ENCODE measurements at places on chromosomes 1 and 21.

DNA sequence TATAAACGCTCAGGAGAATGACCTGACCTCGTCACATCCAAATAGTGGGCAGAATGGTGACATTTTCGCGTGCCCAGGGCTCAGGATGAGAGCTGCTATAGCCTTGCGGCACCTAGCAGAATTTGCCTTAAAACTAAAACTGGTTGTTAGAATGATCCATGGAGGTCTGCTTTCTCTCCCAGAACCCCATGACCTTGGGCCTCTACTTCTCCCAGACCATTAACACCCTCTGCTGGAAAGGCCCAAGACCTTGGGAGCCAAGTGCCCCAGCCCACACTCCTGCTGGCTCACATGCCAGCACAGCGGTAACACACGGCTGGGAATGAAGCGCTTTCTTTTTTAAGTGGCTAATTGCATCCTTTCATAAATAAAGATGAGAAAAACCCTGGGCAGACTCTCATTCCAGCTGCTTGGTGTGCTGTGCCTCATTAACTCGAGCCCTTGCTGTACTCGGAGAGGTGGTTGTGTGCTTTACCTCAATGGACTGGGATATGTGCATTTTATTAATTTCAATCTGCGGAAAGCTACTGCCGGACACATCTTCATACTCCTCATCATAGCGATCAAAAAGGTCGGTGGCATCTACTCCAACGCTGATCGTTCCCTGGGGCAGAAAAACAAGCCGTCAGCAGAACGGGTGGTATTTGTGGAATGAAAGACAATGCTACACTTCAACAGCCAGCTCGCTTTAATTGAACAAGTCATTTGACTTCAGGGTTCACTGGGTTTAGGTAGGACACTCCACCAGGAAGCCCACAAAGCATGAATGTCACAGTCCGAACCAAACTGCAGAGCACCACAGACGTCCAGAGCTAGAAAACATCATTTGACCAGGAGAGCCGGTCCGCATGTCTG is 29.0 kb downstream of the THAP3 start:
- DNase-seq, result no peak

DNA sequence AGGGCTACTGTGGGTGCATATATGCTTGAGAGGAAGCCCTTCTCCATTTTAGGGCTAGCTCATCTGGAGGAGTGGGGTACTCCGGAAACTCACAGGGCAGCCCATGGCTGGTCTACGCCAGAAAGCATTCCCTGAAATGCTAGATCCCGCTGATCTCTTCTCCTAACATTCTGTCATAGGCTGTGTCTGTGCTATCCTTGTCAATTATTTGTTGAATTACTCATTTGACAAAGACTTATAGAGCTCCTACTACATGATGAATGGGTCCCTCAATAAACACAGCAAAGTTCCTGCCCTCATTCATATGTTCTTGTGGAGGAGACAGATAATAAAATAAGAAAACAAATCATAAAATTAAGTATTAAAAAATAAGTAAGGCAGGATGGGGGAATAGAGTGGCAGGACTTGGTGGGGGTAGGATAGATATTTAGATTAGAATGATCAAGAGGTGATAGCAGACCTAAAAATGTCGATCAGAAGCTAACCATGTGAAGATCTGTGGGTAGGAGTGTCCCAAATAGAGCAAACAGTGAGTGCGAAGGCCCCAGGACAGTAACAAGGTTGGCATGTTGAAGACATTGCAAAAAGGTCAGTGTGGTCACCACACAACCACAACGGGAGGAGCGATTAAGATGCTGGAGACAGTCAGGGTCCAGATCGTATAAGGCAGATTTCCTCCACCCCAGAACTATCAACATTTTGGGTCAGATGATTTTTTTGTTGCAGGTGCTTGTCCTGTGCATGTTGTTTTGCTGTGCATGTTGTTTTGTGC is 13.2 kb downstream of the NGF start:
- no peak for DNase-seq

GRCh38 chr1:181445436-181445835 is 37.9 kb upstream of the CACNA1E start:
- DNase-seq, result no peak

- no peak for DNase-seq
Measured at GRCh38 chr1:10561497-10561896, 86.7 kb downstream of the PEX14 start.

DNA sequence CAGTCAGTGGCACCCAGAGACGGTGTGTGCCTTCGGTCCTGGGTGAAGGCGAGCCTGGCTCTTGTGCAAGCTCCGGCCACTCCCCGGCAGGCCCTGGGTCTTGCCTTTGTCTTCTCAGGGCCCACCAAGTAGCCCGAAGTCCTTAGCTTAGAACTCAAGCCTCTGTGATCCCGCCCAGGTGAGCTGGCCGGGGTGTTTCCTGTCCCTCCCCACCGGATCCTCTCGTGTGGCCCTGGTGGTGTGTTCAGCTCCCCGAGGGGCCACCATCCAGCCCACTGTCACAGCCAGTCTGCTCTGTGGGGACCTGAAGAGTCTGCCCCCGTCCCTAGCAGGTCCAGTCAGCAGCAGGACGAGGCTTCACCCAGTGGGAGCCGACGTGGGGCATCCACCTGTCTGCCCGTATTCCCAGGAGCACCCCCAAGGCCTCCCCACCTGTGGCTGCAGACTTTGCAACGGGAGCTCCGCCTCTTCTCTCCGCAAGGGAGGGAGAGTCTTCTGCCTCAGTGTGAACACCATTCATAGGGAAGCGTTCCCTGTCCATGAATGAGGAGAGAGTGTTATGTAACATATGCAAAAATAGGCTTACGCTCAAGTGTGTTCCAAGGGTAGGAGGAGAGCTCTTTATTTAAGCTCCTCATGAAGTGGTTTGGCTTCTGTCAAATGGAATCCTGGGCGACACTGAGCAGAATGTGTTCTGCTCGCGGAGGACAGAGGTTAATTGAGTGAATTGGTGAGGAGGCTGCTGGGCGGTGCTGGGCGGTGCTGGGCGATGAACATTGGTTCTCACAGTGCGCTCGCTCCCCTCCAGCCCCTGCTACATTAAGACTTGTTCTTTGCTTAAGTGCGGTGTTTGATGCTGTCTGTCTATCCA is 108.9 kb downstream of the CRYAA start:
- no peak for DNase-seq

- no peak for DNase-seq
Measured at GRCh38 chr1:233509526-233509925, 104.4 kb upstream of the KCNK1 start.

Measured in effector memory CD4-positive, alpha-beta T cell (primary cell).